ENCODE measurements at places on chromosomes 11 and 22.

DNA sequence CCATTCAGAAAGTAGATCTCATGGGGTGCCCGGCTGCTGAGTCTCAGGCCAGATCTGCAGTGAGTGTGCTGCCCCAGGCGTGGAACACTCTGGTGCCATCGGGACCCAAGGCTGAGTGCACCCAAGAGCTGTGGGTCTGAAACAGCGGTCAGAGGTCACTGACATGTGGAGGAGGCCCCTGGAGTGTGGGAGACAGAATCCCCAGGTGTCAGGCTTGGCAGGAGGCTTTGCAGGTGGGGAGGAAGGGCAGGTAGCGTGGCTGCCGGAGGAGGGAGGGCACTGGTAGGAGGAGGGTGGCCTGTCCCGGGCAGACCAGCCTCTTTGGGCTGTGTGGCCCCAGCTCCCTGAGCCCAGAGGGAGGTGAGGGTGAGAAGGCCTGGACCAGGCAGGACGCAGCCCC, 31.7 kb upstream of the KRTAP5-6 start:
- DNase-seq: no peak

DNA sequence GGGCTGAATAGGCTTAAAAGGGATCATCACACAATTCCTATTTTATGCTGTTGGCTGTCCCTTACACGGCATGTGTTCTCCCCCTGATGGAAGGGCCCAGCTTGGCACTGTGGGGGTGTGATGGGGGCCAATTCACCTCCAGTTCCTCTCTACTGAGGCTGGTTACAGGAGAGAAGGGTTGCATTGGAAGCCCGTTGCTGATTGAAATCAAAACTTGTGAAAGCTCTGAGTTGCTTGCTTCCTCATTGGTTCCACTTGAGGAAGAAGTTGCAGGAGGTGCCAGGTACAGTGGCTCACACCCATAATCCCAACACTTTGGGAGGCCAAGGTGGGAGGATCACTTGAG, 13.3 kb upstream of the PRG2 start:
- no peak for DNase-seq

DNA sequence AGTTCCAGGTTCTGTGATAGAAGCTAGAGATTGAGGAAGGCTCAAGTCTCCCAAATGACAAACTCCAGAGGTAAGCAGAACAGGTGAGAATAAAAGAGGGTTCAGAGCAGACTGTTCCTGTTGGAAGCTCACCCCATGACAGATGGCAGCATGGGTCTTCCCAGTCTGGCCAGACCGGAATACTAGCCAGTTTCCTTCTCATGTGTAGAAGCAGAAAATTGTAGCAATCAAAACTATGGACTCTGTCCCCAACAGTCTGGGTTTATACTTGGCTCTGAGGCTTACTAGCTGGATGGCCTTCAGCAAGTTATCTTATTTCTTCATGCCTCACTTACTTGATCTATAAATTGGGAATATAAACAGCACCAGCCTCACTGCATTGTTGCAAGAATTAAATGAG, 494.8 kb downstream of the MN1 start:
- DNase-seq: no peak

GRCh38 chr22:49331223-49331815, 496.4 kb downstream of the BRD1 start:
- no peak for DNase-seq

DNA sequence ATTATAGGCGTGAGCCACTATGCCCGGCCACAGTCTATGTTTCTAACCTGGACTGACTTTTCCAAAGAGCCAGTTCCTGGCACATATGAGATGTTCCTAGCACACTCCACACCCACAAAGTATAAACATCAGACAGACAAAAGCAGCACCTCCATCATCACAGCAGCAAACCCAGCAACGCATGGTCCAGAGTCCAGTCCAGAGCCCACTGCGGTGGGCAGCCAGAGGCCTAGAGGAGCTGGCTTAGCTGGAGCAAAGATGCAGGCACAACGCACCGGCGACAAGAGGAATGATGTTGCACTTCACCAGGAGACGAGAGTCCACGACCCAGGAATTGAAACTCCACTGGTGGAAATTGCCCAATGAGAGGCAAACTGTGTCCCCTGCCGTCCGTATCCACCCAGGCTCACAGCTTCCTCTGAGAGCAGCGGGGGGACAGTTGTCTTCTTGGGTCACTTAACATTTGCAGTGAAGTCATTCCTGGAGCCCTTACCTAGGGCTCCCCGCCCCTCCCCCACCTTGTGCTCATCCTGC, 36.6 kb downstream of the RPS6KA4 start:
- DNase-seq: no peak
